Keratinocyte (primary cell): ENCODE measurements at places on chromosomes 7 and 10.

DNA sequence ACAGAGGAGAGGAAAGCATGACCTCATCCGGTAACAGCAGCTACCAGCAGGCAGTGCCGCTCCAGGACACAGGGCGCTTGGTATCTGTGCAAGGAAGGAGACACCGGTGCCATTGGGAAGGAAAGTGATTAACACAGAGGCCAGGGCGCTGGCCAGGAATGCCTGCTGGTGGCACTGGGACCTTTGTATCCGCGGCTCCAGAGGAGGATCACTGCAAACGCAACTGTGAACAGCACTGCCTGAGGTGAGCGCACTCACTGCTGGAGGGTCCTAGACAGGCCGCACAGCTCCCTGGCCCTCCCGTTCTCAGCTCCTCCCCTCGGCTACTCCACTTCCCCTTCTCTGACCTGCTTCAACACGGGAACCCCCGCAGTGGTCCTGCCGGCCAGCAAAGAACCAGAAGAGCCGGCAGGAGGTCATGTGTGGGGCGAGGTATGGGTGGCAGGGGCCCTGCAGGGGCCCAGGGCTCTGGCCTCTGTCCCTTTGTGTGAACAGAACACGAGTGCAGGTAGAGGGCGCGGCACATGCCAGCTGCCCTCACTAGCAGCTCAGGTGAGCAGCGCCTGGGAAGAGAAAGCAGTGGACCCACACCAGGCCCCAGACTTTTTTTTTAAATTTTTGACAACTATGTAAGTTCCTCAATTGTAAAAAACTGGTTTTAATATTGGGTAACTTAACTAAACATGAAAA lies 107.6 kb downstream of the VIPR2 start:
- no peak for DNase-seq

GRCh38 chr10:35216303-35216905 lies 89.8 kb downstream of the CREM start:
- DNase-seq = no peak

GRCh38 chr7:111775206-111775605 lies 212.9 kb upstream of the IMMP2L start:
- no peak for DNase-seq

DNA sequence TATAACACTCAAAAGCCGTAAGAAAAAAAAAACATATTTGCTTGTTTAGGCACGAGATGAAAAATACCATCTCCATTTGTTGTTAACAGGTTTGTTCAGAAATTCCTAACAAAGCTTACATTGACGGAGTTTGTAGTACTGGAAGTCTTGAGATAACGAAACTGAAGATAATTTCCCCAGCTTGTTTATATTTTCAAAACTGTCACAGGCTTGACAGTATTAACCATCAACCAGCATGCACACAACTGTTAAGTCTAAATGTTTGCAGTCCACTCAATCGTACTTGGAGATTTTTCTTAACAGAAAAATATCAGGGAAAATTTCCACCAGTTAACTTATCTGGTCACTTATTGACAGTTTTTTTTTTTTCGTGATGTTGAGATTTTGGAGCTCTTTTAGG lies 68.5 kb downstream of the ITGA8 start:
- DNase-seq = no peak

DNA sequence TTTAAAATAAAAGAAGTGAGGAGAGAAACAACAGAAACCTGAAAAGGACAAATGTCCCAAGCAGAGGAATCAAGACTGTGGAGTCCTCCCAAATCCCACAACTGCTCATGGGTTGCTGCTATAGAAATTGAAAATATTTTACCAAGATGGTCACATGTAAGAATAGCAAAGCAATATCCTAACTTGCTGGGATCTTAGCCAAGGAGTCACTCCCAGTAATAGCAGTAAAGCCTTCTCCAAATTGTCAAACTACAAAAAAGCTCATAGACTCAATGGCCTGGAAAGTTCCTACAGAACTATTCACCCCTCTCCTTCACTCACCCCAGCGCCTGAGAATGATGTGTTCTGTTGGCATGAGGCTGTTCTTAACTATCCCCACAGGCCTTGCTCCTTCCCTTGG lies 186.5 kb downstream of the ELMO1 start:
- no peak for DNase-seq

DNA sequence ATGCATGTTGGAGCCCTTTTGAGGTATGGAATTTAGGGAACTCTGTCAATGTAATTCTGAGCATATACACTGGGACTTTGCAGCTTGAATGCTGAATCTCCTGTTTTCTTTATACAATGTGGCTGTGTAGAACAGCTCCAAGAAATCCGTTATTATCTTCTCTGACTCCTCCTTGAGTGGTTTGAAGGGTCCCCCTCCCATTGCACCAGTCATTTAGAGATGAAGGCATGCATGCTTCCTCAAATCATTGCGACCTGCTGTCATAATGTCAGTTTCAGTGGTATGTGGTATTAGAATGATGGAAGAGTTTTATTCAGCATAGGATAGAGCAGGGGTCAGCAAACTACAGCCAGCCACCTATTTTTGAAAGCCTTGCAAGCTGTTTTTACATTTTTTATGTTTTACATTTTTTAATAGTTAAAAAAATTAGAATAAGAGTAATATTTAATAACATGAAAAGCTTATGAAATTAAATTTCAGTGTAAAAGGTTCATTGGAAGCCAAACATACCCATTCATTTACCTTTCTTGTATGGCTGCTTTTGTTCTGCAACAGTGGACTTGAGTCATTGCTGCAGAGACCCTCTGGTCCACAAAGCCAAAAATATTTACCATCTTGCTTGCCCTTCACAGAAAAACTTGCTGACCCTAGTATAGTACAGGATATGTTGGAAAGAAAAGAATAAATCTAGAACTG lies 8.1 kb downstream of the STK17A start:
- DNase-seq = no peak

DNA sequence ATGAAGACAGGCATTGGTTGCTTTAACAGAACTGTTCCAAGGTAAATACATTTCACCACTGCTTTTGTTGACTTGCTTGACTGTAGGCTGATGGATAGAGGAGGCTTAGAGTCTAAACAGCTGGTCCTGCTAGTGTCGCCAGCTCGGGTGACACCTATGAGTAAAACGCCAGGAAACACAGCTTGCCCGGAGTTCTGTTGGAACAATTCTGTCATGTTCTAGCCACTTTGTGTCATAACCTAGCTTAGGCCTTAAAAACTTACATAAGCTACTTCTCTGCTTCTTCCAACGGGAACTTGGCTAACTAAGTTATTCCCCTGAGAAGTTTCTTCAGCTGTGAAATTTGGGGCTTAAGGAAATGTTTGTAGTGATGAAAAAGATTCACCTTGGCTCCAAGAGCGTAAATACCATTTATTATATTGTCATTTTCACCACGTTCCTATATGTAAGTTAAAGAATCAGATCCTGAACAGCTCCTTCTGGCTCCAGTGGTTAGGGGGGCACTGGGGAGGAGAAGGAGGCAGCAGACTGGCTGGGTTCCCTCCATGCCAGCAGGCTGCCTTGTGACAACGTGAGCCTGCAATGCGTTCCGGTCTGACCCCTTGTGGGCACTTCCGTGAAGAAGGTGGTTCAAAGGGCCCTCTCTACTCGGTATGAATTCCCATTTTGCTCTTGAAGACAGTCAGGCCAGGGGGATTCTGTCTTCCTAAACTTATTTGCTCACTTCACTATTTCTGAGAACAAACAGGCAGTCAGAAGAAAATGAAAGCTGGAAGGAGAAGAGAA lies 253.2 kb downstream of the BMPER start:
- DNase-seq = no peak

DNA sequence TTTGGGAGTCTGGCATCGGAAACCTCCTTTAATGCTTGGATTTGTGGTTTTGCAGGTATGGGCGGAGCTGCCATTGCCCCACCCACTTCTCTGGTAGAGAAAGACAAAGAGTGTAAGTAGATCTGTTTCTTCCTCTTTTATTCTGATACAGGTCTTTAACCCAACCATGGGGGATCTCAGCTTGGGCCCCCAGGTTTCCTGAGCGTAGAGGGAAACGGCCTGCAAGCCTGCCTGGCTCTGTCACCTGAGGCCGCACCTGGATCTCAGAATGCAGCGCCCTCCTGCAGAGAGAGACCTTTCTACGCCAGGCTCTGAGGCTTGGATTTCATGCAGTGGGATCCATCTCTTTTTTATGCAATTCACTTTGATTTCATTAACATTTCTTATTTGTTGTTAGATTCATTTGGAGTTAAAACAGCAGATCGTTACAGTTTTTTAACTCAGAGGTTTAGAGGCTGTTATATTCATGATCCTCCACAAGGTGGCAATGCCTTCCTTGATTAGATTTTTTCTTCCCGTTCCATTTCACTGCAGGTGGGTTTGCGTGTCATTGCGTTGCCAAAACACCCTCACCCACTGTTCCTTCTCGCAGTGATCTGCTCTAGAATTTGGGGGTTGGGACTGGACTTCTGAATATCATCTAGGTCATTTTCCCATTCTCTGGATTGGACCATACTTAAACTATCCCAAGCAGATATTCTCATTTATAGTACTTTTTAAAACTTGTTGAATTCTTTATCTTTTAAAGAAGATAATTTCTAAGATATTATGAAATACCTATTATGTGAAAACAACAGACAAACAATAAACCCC lies 20.0 kb downstream of the RBM17 start:
- DNase-seq = no peak

- DNase-seq = no peak
Measured at GRCh38 chr7:127810696-127811660, 159.0 kb downstream of the SND1 start.

DNA sequence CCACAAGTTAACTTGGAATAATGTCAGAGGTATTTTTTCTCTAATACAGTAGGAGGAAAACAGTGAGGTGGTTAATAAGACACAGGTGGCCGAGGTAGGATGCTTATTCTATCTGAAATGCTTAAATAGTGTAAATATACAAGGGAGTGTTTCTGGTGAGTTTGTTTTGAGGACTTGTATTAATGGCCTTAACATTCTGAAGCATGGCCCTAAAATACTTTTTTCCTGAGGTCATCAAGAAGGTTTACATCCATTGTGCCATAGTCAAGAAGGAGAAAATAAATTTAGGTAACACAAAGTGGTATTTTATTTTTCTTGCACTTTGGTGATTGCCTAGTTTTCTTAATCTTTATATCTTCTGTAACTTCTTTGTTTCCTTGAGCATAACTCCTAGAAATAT lies 18.8 kb downstream of the GNAI1 start:
- DNase-seq = no peak

DNA sequence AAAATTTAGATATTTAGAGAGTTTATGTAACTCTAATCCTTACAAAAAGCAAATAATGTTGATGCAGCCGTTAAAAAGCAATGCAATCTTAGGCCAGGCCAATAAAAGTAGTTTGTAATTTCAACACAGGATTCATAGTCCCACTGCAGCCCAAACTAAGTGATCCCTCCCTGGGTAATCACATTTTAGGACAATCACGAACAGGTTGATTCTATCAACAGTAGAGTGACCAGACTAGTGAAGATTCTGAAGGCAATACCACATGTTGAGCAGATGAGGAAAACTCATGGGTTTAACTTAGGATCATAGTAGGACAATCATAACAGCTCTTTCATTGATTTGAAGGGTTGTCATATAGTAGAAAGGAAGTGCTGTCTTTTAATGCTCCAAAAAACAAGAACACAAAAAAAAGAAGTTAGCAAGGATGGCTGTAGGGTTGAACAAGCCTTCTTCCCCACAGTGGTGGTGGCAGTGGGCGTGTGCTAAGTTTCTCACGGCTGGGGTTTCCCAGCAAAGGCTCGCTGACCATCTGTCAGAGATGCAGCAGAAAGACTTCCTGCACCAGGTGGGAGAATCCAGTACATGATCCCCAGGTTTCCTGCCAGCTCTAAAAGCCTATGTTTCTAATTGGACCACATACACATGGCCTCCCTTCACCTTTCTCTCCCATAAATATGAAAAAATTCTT lies 212.2 kb downstream of the CHRM2 start:
- no peak for DNase-seq

DNA sequence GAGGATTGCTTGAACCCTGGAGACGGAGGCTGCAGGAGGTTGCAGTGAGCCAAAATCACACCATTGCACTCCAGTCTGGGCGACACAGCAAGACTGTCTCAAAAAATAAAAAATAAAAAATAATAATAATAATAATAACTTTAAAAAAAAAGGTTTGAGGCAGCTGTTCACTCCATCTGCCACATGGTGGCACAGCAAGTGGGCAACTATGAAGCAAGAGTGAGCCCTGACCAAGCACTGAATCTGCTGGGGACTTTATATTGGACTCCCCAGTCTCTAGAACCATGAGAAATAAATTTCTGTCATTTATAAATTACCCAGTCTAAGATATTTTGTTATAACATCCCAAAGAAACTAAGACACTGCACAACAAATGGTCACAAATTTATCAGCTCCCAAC lies 14.6 kb upstream of the BRI3 start:
- DNase-seq = no peak

DNA sequence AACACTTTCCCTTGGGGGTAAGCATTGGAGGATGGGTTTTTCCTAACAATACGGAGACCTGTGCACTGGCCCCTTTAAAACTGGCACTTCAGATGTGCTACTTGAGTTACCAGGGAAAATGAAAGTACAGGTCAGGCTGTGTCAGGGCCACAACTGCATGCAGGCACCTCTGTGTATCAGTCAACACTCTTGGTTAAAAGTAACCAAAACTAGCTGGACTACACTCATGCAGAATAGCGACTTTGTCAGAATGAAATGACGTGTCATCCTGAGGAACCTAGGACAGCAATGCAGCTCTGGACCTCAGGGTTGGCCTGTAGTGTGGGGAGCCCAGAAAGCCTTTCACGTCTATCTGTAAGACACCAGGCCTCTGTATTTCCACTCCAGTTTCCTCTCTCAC lies 33.8 kb upstream of the SMKR1 start:
- no peak for DNase-seq

DNA sequence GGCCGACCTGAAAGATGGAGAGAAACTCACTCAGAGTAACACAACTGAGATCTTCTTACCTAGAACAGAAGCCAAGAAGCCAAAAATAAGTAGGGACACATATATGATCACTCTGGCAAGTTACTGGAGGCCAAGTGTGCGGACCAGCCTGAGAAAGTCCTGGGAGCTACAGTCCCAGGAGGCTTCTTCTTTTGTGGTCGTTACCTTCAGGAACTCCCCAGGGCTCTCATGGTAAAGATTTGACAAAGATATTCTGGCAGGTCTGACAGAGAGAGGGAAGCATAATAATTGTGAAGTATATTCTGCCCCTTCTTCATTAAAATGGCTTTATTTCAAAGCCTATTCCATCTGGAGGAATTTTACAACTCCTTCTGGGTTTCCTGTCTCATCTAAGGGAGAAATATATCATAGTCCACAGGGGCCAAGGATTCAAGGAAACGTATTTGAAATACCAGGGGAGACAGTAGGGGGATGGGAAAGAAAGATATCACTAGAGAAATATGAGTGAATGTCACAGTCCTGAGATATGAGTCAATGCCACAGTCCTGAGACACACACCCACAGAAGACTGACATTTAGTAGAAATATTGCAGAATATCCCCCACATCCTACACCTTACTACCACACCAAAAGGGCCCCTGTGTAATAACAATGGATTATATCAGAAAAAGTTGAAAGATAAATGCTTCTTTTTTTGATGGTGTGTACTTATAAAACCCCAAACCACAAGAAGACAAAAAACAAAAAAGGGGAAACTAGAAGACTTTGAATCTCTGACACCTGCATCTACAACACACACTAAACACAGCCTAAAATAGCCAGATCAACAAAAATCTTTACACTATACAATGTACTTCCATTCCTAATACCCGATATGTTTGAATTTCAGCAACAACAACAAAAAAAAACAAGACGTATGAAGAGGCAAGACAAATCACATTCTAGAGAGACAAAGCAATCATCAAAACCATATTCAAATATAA lies 594.2 kb upstream of the NRG3 start:
- no peak for DNase-seq

- peak; percentile 23 for DNase-seq
Measured at GRCh38 chr10:73771722-73772280, 10.0 kb upstream of the CHCHD1 start.

GRCh38 chr10:117533507-117534281 lies 8.9 kb upstream of the EMX2 start:
- DNase-seq = no peak
